ENCODE measurements at places on chromosomes 4 and X.

DNA sequence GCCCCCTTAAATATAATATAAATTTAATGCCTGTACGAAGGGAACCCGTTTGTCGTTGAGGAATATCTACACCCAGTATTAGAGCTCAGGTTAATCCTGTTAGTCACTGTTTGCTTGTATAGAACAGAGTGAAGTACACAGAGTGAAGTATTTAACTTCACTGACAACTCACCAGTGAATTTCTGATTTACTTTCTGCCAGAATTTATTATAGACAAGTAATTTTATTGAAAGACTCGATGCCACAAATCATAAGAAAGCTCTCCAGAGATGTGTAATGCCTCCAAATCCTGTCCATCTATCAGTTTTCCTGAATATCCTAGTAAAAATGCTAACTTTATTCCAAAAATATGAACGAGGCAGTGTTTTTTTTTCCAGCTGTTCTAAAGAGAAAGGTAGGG is 1.6 kb downstream of the GAB1 start:
- DNase-seq: no peak

DNA sequence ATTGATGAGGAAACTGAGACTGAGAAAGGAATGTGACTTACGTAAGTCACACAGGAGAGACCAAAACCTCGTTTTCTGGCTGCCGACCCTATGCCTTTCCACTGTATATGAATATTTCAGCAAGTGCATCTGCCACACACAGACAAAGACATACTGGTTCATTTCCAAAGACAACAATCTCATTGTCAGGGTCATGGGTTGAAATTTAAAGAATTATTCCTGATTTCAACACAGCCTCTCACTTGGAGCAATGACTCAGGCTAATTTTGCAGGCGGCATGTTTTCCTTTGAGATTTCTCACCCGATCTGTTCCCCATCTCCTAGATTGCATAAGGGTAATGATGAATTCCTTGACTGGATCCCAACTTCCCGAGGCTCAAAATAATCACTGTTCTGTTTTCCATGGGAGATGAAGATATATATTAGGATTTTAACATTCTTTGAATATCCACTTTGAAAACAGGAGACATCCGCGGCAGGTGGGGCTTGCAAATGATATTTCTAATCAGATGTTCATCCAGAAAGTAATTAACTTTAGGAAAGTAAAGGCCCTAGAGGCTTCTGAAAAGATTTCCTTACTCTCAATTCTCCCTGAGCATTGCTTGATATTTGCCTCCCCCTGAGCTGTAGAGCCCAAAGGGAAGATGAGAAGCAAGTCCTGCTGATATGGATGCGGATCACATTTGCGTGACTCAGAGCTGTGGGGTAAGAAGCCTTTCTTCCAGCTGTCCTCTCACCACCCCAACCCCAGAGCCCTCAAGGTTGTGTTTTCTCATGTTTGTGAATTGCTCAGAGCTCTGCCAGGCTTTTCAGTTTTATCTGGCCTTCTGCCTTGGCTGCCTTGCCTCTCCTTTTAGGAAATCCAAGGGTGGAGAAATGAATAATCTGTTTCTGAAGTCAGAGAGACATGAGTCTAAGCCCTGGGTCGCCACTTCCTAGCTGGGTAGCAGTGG is 361.1 kb upstream of the BOD1L1 start:
- DNase-seq: no peak

DNA sequence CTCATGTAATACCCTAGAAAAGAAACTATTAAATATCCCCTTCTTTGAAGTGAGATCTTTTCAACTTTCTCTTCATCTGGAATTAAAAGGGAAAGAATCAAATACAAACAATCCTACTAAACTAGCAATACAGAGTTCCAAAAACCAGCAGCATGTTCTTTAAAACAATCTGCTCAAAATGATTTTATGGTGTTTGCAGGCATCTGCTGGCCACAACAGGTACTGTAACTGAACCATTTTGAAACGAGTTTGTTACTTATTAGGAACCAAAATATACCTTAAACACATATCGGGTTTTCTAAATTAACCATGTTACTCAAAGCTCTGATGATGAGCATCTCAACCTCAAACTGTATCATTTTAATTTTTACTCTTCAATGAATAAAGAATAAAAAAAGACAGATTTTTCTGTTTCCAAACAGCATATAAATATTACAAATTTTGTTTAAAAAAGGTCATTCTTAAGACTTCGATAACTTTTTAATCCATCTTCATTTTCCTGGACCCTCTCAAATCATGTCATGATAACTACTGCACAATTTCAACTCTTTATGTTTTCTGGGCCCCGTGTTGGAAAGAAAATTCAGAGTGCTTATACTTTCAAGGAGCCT is 56.5 kb downstream of the ARAP2 start:
- DNase-seq: peak; percentile 47

DNA sequence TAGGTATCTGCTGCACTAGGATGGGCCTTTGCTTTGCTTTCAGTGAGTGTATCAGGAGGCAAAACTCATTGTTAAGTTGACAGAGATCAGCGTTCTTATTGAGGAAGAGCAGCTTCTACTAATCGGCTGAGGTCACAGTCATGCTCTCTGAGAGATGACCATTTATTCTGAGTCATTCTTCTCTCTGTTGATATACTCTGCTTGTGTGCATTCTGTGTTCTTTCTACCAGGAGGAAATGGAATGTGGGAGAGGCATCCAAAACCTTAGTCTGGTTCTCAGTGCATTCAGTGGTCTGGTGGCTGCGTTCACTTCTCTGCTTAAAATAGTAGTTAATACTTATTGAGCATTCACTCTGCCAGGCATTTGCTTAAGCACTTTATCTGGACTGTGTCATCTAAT is 66.2 kb downstream of the RRAGB start:
- no peak for DNase-seq

- DNase-seq: no peak
These were observed 39.2 kb upstream of the ANTXR2 start for GRCh38 chr4:80112236-80112635.

- DNase-seq: no peak
These were observed 26.5 kb downstream of the TFDP3 start for GRCh38 chrX:133191739-133192039.

GRCh38 chr4:99536848-99537247 is 26.0 kb downstream of the C4orf17 start:
- no peak for DNase-seq

DNA sequence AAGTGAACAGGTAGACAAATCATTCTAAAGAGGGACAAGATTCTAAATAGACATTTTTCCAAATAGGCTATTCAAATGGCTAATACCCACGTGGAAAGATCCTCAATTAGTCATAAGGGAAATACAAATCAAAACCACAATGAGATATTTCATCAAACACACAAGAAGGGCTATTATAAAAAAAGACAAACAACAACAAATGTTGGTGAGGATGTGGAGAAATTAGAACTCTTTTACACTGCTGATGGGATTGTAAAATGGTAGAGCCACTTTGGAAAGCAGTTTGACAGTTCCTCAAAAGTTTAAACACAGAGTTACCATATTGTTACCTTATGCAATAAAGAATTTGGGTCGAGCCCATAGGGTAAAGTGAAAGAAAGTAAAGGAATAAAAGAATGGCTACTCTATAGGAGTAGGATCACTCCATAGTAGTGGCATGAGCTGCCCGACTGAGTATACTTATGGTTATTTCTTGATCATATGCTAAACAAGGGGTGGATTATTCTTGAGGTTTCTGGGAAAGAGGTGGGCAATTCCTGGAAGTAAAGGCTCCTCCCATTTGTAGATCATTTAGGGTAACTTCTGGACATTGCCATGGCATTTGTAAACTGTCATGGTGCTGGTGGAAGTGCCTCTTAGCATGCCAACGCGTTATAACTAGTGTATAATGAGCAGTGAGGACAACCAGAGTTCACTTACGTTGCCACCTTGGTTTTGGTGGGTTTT is 58.9 kb upstream of the FAM9C start:
- no peak for DNase-seq

DNA sequence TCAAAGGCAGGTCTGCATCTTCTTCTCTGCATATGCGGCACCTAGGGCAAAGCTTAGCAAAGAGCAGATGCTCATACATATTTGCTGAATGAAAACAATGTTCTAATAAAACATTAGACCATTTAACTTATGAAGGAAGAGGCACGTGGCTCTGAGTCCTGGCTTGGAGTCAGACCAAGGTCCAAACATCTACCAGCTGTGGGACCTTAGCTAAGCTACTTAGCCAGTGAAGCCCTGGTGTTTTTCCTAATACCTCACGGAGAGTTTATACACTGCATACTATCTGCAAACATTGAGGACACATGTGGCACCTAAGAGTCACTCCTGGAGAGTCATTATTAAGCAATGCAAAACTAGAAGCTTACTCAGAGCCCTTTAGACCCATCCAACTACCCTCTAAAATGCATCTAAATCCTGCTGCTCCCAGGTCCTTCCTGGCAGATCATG is 9.0 kb downstream of the PDGFC start:
- DNase-seq: no peak

DNA sequence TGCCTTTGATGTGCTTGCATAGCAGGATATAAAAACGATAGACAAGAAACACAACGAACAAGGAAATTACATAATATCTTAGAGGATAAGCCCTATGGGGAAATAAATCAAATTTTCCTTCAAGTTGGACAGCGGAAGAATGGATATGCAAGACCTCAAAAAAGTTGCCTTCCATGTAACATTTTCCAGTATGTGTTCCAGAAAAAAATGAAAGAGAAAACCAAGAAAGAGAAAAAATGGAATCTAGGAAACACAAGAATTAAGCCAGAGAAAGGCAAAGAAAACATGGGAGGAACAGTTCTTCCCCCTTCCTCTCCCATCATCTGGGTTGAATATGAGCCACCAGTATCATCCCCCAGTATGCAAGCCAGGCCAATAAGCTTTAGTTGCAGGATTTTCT is 34.6 kb upstream of the MID1 start:
- no peak for DNase-seq

- DNase-seq: no peak
These were observed 4.1 kb upstream of the WFS1 start for GRCh38 chr4:6265546-6265945.

- peak; percentile 52 for DNase-seq
These were observed 79.3 kb upstream of the DYNLT3 start for GRCh38 chrX:37926700-37927099.

Measured in KBM-7 (cell line).